Esophagus muscularis mucosa (tissue), 4 donors: ENCODE measurements at places on chromosomes 5 and 9.

DNA sequence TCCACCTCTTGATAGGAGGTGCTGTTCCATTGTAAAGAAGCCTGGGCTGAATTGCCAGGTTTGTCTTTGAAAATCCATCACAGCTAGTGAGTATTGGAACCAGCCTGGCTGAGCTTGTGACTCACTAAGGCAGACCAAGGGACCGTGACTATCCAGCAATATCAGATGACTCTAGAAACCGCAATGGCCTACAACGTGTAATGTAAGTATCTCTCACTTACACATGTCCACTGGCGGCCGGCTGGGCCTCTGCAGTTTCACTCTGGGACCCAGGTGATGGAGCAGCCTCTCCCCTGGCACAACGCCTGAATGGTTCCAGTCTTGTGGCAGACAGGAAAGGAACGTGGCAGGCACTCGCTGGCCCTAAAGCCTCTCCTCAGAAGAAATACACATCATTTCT lies 3.1 kb upstream of the HRH2 start:
- DNase-seq = no peak

GRCh38 chr5:79591326-79591725 lies 20.9 kb upstream of the TENT2 start:
- no peak for DNase-seq

DNA sequence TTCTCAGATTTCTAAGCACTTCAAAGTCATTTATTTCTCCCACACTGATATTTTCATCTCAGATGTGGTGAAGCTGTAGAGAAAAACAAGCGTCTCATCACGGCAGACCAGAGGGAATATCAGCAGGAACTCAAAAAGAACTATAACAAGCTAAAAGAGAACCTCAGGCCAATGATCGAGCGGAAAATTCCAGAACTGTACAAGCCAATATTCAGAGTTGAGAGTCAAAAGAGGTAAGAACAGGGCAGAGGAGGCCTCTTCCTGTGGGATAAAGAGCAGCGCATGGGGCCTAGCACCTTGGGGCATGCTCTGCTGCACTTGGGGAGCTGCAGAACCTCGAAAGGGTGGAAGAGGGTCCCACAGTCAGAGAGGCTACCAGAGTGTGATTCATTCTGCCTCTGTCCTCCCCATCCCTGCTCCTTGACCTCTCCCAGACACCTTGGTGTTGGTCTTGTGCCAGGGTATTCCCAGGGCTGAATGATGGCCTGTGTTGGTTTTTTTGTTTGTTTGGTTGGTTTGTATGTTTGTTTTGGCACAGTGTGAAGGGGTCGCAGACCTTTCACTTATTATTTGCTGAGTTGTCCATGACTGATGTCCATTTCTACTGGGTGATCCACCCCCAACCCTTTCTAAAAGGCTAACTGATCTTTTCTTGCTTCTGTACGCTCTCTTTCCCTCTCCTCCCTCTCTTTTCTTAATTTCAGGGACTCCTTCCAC lies 248.9 kb downstream of the DOCK8 start:
- no peak for DNase-seq

GRCh38 chr5:62306323-62306895 lies 403 bp downstream of the KIF2A start:
- DNase-seq = no peak

- no peak for DNase-seq
Measured at GRCh38 chr5:14440223-14440581, 141.4 kb upstream of the OTULINL start.

GRCh38 chr5:1208743-1209488 lies 7.5 kb downstream of the SLC6A19 start:
- DNase-seq = no peak

DNA sequence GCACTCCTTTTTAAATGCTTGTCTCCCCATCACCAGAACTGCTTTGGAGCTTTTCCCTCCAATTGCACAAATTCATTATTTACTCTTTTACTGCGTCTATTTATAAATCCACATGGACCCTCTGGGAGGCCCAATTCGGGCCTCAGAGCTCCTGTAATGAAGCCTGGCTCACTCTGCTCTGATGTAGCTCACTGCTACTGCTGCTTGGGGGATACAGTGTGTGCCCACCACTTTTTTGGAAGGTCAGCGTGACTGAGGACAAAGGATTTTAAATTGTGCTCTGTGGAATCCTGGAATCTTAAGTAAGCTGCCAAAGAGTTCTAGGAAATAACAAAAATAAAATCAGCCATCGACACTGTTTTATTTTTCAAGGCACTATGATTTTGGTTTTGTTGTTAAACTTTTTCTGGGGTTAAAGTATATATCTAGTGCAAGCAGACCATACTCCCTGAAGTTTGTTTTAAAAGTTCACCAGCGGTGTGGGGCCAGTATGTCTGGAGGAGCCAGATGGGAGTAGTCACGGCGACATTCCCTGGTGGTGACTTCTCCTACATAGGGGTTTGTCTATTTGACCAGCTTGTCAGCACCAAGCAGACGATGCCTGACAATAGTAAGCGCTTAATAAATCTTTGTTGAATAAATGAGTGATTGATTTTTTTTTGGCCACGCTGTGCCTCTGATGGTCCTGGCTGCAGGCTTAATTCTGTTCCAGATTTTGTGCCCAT lies 142.8 kb downstream of the TMEM38B start:
- DNase-seq = no peak
